Fibroblast of skin of right biceps (primary cell): ENCODE measurements at places on chromosomes 16 and 17.

DNA sequence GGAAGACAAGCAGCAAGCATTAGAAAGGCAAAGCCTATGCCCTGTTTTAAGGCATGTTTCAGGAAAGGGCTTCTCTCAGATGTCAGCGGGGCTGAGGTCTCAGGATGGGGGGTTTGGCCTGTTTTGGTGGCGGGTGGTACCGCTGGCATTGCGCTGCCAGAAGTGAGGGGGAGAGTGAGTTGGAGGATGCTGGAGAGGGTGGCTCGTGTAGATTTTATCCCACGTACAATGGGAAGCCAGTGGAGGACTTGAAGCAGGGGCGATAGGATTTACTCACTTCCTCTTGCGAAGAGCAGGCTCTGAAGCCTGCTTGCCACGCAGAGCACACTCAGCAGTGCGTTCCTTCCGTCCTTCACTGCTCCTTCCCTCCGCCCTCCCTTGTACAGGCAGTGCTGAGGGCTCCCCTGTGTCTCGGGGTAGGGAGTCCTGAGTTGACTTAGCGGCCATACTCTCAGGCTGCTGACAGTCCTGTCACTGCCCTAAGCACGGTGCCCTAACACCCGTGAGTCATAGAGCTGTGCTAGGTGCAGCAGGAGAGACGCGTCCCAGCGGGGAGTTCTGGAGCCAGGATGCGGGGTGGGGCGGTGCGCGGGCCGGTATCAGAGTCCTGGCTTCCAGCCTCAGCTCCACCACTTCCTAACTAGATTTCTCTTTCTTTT, 113.1 kb downstream of the SNX29 start:
- DNase-seq, result peak; percentile 70

- DNase-seq, result no peak
Observed at GRCh38 chr17:59181481-59181880, 25.9 kb downstream of the PRR11 start.

- no peak for DNase-seq
Observed at GRCh38 chr17:75909812-75910274, 5.2 kb upstream of the MRPL38 start.

- DNase-seq, result no peak
Observed at GRCh38 chr17:65356536-65356935, 204.9 kb downstream of the AXIN2 start.

GRCh38 chr17:4738136-4739121, 1.2 kb upstream of the ZMYND15 start:
- DNase-seq, result no peak

DNA sequence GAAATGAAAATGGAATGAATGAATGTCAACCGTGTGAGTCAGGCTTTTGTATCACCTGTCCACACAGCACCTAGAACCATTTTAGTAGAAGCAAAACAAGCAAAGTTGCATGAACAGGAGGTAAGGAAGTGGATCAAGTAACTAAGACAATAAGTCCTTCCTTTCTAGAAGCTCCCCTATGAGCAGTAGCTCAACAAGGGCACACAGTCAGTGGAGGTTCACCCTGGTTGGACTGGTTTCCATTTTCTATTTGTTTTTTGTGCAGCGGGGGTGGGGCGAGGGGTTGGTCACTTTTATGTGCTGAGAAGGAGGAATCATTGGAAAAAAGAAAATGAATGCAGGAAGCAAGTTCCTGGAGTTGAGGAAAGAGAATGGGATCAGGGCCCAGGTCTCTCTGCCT, 4.0 kb upstream of the HSBP1 start:
- no peak for DNase-seq

DNA sequence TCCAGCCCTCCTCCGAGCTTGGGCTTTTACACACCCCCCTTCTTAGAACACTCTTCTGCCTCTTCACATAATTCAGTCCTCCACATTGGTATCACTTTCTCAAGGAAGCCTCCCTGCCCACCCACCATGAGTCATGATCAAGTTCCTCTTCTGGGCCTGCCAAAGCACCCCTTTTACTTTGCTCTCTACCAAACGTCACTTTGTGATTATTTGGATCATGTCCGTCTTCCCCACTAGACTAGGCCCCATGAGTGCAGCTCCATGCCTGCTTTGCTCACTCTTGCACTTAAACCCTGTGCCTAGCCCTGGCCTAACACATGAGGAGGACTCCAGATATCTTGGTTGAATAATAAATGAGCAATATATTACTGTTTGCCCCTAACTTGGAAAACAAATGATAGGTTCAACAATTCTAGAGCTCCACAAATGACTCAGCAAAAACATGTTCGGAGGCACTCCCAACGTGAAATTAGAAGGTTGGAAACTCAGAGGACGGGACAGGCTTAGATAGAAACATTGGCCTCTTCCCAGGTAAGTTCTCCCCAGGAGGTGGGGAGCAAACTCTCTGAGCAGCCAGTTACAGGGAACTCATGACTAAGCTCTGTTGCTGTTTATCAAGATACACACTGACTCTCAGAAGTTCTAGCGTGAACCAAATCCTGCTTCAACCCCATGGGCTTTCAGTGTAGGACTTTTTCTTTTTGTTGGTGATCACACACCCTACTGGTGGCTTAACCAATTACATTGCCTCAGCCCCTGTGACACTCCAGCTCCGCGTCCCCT, 28.3 kb downstream of the G6PC1 start:
- peak; percentile 71 for DNase-seq

GRCh38 chr17:45820052-45820780, 24.5 kb upstream of the SPPL2C start:
- no peak for DNase-seq

DNA sequence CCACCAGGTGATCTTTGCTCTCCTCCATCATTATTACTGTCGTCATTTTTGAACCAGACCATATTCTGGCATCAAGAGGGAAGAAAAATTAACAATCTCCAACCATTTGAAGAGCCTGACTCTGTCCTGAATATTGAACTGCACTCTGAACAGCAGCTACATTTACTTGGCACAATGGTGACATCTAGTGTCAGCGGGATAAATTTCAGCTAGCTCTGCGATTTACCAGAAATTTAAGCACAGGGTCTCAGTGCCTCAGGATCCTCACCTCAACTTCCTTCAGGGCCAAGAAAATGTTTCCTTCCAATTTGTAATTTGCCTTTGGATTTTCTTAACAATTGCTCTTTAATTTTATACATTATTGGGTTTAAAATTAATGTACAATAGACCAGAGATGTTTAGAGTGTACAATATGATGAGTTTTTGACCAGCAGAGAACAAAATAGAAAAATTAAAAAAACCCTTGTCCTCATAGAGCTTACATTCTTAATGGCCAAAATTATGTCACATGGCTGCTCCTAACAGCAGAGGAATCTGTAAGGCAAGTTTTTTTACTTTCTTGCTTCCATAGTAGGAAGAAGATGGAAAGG, 10.7 kb upstream of the ZNF19 start:
- DNase-seq, result peak; percentile 45

GRCh38 chr16:80899809-80900592, 95.6 kb upstream of the CDYL2 start:
- peak; percentile 75 for DNase-seq

DNA sequence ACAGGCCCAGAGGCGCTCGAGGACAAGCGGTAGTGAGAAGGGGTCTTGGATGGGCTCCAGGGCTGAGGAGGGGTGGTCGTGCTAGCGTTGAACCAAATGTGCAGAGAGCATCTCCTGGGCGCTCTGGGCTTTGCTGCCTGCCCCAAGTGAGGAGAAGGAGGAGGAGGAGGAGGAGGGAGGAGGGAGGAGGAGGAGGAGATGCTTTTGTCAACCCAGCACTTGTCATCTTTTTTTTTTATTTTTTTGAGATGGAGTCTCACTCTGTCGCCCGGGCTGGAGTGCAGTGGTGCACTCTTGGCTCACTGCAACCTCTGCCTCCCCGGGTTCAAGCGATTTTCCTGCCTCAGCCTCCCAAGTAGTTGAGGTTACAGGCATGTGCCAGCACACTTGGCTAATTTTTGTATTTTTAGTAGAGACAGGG, 59.8 kb downstream of the PGS1 start:
- DNase-seq, result no peak

GRCh38 chr17:77546772-77547241, 406.0 kb downstream of the SEC14L1 start:
- DNase-seq, result no peak

DNA sequence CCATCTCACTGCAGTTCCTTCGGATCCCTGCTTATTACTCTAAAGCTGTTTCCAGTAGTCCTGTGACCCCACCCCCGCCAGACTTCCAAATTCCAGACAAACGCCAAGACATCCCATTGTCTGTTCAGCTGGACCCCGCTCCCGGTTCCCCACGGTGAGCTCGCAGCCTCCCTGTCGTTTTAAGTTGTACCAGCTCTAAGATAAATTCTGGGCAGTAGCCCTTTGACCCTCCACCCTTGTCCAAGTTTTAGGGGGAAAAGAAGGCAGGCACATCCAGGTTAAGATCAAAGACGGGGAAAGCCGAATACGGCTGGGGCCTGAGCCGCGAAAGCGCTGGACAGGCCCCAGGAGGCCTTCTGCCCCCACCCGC, 589 bp downstream of the ARL6IP1 start:
- peak; percentile 18 for DNase-seq

DNA sequence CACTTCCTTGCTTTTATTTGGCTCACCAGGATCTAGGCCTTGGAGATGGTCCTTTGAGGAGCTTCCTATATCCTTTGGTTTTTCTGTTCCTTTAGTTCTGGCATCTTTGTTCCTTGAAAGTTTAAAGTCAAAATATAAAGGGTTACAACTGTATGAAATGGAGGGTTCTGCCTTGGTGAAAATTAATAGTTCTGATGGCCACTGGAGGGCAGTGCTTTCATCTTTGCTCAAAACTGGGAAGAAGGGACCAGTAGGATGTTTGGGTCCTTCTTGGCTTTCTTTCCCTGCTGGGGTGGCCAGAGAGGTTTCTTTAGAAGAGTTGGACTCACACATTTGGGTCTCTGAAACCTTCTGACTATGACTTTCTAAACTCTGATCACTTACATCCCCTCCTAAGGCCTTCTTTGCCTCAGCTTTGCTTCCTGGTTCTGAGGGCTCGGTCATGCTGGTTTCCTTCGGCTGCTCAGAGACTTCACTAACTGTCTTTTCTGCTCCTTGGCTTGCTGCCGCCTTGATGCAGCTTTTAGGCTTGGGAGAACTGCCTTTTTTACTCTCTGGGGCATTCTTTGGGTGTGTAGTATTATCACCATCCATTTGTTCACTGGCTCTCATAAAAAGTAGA, 10.9 kb upstream of the ITGA2B start:
- DNase-seq, result peak; percentile 19

DNA sequence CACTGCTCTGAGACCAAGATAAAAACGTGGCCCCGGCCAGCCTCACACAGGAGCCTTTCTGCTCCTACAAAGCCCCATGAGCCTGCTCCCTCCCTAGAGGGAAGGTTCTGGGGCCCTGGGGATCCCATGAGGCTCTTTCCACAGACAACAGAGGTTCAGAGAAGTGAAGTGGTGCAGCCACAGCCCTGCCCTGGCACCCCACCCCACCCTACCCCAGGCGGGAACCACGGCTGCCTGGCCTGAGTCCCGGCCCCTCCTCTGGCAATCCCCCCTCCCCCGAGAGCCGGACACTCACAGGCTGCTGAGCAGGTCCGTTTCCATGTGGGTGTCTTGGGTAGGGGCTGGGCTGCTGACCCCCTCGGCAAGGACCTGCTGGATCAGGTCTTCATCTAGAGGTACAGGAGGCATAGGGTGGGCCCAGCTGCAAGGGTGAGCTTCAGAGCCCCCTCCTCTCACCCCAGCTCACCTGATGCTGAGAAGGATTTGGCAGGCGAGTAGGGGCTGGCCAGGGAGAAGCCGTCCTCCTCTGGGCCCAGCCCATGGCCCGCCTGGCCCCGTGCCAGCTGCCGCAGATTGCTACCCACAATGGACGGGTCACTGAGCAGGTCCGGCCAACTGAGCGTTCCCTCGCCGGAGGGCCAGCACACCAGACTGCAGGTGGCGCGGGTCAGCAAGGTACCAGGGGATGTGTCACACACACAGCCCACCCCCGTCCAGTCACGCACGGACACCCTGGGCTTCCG, 38.7 kb downstream of the PKD1 start:
- DNase-seq, result no peak

DNA sequence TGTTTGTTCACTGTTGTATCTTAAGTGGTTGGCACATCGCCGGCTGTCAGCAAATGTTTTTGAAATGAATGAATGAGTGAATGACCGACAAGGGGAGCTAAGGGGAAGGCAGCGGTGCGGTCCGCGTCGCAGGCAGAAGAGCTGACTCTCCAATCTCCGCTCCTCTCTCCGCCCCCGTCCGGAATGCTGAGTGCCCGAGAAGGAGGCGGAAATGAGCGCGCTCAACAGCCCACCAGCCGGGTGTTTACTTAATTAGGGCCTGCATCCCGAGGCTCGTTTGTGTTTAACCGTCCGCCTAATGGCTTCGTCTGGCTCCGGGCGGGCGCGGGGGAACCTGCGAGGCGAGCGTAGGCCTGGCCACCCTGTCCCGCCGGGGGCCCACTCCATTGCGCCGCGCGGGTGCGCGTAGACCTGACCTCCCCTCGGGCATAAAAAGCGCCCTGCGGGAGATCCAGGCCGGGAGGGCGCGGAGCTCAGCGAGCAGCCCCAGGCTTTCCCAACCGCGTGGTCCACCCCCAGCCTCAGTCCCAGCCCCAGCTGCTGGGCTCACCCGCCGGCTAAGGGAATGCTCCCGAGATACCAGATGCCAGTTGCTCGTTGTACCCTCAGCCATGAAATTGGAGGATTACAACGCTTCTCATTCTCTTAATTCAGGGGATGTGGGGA, 2.5 kb upstream of the CDH3 start:
- peak; percentile 29 for DNase-seq

DNA sequence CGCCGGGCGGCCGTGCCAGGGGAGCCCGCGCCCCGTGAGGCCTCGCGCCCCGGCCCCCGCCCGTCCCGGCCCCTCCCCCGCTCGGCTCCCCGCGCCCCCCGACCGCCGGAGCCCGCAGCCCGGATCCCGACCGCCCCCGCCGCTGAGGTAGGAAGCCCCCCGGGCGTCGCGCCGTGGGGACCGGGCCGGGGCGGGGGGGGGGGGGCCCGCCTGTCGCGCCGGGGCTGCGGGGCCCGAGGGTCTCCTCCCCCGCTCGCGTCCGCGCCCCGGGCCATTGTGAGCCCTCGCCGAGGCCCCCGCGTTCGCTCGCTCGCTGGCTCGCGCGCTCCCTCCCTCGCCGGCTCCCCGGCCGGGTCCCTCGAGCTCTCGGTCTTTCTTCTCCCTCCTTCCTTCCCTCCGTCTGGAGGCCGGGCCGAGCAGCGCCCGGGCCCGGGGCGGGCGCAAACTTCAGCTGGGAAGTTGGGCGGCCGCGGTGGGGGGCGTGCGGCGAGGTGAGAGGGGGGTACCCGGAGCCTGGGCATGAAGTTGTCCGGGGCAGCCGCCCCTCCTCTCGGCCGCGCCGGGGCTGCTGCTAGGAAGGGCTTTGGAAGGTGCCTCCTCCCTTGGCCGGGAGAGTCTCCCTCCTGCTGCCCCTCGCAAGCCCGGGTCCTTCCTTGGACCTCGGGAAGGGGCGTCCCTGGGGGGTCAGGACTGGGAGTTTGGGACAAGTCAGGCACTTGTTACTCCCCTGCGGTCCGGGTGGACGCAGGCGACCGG, 419 bp downstream of the GLIS2 start:
- peak; percentile 37 for DNase-seq

- no peak for DNase-seq
Observed at GRCh38 chr17:18250259-18250658, 8.3 kb downstream of the FLII start.

- DNase-seq, result peak; percentile 79
Observed at GRCh38 chr16:66511602-66512271, 38.2 kb downstream of the TK2 start.
